CD4-positive, alpha-beta T cell treated with Interleukin-12 subunit alpha and Interleukin-12 subunit beta, for 1 hour (primary cell): ENCODE measurements at places on chromosomes 11 and 22.

GRCh38 chr22:23753385-23753784 is 840 bp downstream of the VPREB3 start:
- DNase-seq = no peak

DNA sequence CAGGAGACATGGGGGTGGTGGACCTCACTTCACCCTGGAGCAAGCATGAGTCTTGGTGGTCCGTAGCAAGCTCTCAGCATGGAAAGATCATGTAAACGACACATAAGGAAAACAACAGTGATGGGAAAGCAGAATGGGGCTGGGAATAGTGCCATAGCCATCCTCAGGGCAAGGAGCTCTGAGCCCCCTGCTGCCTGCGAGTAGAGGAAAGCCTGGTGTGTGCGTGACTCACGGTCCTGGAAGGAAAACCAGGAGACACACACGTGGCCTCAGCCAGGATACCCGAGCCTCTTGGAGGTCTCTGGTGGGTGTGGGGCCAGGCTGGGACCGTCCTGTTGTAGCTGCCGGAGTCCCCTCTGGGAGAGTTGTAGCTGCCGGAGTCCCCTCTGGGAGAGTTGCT is 12.4 kb downstream of the SHANK3 start:
- DNase-seq = no peak

DNA sequence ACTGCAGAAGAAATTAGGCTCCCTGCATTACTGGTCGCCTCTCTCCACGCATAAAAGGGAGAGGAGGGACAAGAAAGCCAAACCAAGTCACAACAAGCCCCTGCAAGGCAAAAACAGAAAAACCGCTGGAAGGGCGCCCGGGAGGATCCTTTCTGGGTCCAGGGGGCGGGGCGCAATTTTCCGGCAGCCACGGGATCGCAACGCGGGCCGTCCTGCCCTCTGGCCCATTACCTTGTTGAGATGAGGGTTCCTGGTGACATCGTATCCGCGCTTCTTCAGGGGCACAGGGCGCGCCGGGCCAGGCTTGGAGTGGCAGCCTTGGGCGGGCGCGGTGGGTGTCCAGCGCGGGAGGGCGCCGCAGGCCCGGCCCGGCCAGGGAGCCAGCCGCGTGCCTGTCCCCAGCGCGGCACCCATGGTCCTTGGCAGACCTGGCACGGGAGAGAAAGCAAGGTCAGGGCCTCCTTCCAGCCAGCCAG is 847 bp downstream of the ME3 start:
- DNase-seq = no peak

GRCh38 chr11:4643076-4643475 is 706 bp upstream of the OR51E1 start:
- no peak for DNase-seq

DNA sequence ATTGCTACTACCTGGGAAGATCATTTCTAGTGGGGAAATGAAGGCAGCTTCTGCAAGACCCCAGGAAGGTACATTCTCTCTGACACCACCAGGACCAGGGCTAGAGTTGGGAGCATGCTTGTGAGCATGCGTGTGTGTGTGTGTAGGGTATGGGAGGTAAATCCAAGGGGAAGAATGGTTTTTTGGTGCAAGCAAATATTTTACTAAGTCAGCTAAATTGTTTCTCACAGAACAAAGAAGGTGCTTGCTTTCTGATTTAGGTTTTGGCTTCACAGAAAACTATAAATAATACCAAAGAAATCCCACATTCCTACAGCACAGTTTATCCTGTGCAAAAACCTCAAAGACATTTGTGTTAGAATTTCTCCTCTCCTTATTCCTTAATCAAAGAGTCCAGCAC is 344.0 kb upstream of the CCDC90B start:
- no peak for DNase-seq
